Activated T-cell treated with anti-CD3 and anti-CD28 coated beads for 48 hours (primary cell): ENCODE measurements at places on chromosomes 11 and 22.

- DNase-seq, result no peak
These were observed 6.5 kb downstream of the UPK3A start for GRCh38 chr22:45291061-45291930.

DNA sequence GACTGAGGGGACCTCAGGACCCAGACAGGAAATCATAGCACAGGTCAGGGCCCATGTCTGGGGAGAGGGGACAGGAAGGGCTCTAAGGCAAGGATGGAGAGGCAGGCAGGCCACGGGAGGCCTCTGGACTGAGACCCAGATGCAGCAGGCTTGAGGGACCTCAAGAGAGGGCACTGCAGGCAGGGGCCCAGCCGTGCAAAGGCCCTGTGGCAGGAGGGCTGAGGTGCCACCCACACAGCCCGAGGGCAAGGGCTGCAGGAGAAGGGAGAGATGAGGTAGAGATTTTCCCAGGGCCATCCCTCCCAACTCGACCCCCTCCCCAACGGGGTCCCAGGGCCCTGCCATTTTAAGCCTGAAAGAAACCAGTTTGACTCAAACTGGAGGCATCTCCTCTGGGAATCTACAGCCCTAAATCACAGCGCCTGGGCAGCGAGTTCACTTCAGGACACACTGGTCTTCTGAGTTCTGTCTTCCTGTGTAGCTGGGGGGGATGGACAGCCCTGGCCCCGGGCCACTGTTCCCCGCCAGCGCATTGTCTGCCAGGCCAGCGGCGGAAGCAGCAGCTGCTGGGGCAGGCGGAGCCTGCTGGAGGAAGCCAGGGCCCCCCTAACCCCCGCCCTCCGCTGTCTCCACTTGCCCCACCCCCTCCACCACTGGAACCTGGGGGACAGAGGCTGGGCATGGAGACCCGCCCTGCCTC is 20.3 kb upstream of the WNT7B start:
- DNase-seq, result no peak

GRCh38 chr22:32850157-32850556 is 48.7 kb downstream of the TIMP3 start:
- DNase-seq, result no peak

DNA sequence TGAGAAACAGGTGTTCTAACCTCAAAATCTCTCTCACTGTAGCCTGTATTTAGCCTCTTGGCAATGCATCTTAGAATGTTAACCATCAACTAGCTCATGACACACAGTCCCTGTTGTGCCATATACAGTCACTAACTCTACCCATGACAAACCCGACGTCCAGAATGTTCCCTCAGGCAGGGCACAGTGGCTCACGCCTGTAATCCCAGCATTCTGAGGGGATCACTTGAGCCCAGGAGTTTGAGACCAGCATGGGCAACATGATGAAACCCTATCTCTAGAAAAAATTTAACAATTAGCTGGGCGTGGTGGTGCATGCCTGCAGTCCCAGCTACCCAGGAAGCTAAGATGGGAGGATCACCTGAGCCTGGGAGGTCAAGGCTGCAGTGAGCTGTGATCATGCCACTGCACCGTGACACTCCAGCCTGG is 18.2 kb upstream of the CCDC34 start:
- DNase-seq, result no peak
